Esophagus mucosa (tissue), 1 donor: ENCODE measurements at places on chromosomes 4 and X. TPM values are rescaled to one million over a fixed set of nuclear protein-coding genes. Genes with fewer than 3 reads are reported as not detected.

The GYPB gene
- total RNA-seq = not detected

The OPRPN gene
- total RNA-seq = not detected

The ZNF157 gene
- 0.16 TPM for total RNA-seq

The TEX11 gene
- not detected for total RNA-seq

The DMP1 gene
- total RNA-seq = not detected
